ENCODE measurements at places on chromosomes 2 and 18.

DNA sequence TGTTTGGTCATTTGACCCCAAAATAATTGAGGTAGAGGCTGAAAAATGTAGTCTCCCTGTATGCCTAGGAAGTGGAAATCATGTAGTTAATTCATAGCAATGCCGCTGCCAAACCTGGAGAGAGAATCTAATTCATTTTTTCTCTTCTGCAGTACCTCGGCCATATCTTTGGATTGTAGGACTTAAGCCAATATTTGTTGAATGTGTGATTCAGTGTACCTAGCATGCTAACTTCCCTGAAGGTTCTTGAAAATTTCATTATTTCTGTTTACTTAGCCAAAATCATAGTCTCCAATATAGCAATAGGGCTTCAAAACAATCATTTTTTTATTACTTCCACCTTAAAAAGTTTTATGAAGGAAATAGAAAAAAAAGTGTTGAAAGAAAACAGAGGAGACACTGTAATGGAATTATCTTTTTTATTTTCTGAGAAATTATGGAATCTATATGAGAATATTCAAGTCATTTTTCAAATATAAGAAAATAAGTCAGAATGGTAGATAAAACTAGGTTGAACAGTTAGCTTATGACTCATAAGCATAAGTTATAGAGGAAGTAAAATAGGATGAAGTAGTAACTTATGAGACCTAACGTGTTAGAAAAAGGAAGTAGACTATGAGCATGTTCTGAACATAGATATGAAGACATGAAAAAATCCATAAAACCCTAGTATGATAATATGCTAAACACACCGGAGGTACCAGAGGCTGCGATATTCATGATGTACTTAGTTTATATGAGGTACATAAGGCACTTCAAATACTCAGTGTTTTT, 35.2 kb upstream of the CDH19 start:
- no peak for DNase-seq

DNA sequence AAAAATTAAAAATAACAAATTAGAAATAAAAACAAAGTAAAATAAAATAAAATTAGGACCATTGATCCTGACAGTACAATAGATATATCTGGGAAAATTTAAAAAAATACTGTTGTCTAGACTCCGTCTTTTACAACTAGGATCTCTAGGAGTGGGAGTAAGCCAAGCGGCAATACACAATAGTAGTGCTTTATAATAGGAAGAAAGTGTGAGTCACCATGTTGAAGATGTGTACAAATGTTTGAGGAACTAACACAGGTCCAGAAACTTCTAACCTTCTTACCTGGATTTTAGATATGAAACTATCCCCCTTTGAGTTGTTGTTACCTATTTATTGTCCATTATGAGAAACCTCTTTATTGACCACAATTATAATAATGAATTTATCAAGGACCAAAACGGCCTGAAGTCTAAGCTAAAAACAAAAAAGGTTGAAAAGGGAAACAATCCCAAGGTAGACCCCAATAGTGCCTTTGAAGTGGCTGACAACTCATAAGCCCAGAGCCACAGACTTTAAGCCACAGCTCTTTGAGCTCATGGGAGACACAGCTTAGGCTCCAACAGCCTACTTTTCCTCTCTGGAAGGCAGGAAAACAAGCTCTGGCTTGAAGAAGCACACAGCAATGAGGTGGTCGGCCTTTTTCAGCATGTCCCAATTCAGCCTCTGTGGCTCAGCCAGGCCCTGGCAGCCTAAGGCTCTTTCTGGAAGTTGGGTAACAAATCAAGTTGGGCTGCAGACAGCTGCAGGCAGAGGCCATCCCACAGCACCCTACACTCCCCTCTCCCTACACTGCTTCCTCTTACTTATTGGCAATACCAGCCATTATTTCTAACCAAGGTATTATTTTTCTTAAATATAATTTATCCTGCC, 62.9 kb downstream of the AQP4 start:
- no peak for DNase-seq

GRCh38 chr2:18762667-18763066, 173.3 kb upstream of the NT5C1B start:
- DNase-seq = no peak

GRCh38 chr2:181949047-181949446, 36.6 kb upstream of the PPP1R1C start:
- no peak for DNase-seq

GRCh38 chr2:222193328-222193983, 105.3 kb downstream of the PAX3 start:
- DNase-seq = no peak

DNA sequence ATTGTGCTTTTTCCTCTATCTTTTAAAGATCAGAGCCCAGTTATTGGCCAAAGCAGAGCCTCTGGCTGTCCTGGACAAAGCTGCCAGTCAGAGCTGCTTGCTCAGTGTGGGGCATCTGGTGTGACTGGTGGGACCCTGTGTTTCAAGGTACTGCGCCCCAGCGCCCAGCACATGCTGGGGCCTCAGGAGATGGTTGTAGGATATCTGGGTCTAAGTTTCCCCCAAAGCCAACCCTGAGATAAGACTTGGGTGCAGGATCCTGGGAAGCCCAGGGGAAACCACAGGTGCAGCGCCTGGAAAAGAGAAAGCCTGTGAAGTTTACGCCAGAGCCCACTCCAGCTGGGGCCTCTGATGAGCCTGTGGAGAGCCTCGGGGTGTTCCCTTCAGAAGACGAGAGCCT, 117.7 kb downstream of the RPIA start:
- no peak for DNase-seq

GRCh38 chr2:85550486-85550885, 10.8 kb downstream of the GGCX start:
- no peak for DNase-seq

DNA sequence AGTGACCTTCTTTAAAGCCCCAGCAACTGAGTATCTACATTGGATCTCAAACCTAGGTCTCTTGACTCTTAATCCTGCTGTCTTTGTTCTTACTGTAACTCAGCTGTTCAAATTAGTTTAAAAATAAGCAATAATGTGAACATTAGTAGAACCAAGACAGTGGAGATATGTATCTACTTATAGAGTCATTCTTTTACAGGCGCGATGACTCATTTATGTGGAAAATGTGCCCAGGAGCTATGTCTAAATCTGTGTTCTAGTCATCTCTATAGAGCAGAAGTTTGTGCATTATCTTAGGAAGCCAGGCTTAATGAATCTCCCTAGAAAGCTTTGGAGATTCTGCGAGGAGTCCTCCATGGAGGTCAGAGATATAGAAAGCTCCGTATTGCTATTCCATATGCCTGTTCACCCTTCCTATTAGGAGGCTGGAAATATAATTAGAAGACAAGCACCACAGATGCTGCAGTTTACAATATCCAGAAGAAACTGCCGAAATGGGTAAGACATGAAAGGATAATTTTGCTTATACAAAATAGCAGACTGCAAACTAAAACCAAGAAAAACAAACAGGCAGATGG, 211.6 kb downstream of the TRIB2 start:
- DNase-seq = no peak

DNA sequence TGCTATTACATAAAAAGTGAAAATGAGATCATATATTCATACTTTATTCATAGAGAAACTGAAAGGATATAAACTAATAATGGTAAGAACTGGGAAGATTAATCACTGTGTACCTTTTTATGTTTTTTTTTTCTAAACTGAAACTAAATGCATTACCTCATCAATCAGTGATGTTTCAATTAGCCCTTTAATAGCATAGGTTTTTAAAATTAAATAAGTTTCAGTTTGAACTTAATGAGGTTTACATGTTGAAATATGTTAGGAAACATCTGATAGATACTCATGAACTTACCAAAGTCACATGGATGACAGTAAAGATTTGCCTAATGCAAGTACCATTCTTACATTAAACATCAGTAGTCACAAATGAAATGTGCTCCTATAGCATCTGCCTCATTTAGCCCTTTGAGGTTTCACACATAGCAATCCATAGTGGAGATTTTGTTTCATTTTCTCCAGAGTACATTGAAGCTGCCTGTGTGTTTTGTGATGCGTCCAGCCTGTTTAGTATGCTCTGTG, 8.9 kb downstream of the MAPRE2 start:
- no peak for DNase-seq

DNA sequence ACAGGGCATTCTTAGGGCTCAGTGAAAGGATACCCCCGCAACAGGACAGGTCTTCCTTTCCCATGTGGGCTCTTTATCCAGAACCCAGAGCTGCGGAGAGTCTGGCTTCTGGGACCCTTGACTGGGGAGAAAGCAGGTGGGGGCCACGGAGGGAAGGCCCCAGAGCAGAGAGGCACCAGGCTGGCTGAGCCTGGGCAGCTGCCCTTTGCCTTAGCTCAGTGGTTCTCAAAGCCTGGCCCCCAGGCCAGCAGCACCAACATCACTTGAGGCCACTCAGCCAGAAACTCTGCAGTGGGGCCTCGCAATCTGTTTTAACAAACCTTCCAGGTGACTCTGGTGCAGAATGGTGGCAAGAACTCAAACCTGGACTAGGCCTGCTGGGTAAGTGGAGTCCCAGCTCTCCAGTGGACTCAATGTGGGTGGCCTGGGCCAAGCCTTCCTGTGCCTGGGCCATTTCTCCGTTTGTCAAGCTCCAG, 1.6 kb upstream of the TMEM37 start:
- no peak for DNase-seq

GRCh38 chr2:183031911-183032794, 6.1 kb downstream of the NCKAP1 start:
- DNase-seq = no peak

DNA sequence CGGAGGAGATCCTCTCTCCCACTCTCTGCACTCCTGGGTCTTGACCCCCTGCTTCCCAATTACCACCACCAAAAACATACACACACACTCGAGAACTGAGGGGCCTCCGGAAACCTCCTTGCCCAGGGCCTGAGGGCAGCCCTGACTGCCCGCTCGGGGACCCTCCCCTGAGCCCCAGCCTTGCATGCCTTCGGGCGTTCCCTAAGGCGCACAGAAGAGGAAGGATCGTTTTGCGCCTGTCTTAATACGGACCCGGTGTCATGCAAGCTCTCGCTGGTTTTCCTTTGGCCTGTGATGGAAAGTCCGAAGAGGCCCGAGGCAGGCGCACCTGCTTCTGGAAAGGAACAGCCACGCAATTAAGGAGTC, 19.8 kb downstream of the POU3F3 start:
- no peak for DNase-seq

DNA sequence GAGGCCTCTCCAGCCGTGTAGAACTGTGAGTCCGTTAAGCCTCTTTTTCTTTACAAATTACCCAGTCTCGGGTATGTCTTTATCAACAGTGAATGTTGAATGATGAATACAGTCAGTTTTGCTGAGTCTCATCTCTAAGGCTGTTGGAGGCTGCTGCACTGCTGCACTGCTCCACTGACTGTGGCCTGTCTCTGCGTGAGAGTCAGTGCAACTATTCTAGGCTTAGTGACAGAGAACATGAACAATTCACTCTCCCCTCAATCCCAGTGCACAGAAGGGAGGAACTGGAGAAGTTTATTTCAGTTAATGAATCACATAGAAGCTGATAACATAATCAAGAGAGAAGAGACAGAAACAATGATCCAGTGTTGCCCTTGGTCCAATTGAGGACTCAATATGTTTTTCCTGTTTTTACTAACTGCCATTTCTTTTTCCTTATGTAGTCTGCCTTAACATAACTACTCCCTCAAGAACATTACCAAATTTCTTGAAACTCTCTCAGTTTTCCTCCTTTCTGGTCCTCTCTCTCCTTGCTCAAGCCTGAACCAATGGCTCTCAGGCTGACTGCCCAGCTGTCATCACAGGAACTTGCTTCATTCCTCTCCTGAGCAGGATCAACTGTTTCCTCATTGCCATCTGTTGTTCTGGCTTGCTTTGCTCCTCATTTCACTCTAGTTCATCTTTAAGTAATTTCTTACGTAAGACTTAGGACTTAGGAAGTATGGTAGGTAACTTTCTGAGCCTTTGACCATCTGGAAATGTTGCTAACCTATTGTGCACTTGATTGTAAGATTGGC, 483.2 kb downstream of the METTL4 start:
- no peak for DNase-seq

GRCh38 chr18:39635966-39636365, 2070.4 kb upstream of the CELF4 start:
- DNase-seq = no peak

DNA sequence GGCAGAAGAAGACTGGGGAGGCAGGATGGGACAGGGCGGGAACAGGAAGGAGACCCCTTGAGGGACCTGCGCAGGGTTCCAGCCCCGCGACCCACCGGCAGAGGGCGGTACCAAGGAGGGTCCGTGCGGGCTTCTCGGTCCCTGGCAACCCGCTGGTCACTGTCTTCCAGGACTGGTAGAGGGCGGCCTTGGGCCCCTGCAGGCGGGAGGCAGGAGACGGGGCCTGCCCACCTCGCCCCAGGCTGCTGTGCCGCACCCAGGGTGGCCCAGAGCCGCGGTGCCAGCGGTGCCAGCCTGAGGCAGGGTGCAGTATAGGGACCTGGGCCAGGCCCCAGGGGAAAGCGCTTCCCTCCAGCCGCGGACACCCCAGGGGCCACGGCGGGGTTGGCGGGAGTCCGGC, 34.5 kb downstream of the NEURL3 start:
- DNase-seq = peak; percentile 45

DNA sequence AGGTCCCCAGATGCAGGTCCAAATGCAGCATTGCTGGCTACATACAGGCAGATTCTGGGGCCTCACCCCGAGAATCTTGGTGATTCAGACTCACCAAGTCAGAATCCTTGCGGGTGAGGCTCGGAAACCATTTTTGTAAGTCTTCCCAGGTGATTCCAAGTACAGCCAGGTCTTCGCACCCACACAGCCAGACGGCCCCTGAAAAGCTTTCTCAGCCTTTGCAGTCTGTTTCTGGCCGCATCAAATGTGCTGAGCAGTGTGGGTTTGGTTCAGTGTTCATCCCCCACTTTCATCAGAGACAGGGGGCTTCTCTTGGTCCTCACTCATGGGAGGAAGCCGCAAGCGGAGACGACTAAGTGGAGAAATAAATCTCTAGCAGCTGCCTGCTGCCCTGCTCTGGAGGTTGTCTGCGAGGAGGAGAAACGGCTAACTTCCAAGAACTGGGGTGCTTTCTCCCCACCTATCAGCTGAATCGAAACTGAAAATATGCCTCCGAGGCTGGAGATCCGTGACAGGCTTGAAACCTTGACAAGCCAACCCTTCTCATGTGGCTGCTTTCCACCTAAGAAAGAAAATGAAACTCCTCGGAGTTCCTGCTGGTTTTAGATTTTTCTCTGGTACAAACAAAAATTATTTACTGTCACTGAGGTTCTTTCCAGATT, 8.9 kb upstream of the TMEM185B start:
- no peak for DNase-seq

- DNase-seq = no peak
Observed at GRCh38 chr2:171958475-171958874, 36.2 kb downstream of the HAT1 start.

- DNase-seq = no peak
Observed at GRCh38 chr2:7709907-7710306, 792.7 kb downstream of the RNF144A start.

GRCh38 chr2:74533464-74533863, 3.7 kb downstream of the HTRA2 start:
- no peak for DNase-seq

GRCh38 chr2:106866641-106867040, 19.3 kb downstream of the ST6GAL2 start:
- DNase-seq = no peak

DNA sequence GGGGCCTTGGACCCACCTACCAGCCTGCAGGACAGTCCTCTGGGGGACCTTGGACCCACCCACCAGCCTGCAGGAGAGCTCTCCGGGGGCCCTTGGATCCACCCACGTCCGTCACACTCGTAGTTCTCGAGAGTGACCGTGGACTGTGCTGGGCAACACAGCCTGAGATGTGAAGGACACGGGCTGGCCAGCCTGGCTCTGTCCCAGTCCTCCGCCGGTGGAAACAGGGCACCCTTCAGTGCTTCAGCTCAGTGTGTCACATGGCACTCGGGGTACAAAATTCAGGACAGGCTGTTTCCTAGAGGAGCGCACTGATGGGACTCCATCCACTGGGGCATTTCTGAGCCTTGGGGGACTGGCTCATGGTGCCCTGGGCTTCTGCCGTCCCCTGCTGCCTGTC, 212.0 kb downstream of the TWIST2 start:
- no peak for DNase-seq
